ENCODE measurements at places on chromosomes 2 and 18. TPM values are rescaled to one million over a fixed set of nuclear protein-coding genes. Genes with fewer than 3 reads are reported as not detected.

DNA sequence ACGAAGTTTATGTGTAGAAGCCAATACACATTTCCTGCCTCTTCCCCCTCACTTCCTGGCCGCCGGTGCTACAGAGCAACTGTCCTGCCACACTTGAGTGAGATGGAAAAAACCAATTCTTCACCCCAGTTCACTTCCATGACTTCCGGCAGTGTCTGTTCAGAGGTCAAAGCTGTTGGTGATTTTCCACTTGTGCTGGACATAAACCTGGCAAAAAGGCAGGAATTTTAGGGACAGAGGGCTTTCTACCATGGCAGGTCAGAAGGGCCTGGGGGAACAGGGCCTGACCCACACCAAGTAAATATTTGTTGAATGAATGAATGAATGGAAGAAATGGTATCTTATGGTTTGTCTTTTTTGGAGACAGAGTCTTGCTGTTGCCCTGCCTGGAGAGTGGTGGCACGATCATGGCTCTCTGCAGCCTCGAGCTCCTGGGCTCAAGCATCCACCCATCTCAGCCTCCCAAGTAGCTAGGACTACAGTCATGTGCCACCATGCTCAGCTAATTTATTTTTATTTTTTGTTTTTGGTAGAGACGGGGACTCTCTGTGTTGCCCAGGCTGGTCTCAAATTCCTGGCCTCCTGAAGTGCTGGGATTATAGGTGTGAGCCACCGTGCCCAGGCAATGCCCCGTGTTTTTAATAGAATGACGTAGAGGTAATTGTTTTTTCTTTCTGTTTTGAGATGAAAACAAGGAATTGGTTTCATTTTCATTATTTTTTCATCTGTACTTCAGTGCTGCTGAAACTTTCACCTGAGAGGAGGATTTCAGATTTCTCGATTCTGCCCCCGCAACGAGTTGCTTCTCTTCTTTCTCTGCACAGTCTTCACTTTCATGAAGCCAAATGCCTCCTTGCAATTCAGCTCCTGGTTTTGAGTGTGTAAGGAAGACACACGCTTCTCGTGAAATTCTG lies 48.0 kb upstream of the LPIN2 start:
- DNase-seq: no peak

FKBP1B gene
- 15.5 TPM for total RNA-seq

GRCh38 chr2:174062934-174063333 lies 97.8 kb upstream of the SP3 start:
- DNase-seq: no peak

GRCh38 chr18:59646963-59647307 lies 50.3 kb downstream of the CCBE1 start:
- DNase-seq: no peak

GRCh38 chr2:26484579-26484978 lies 6.7 kb upstream of the OTOF start:
- no peak for DNase-seq
